ENCODE measurements at places on chromosomes 5 and 9. TPM values are rescaled to one million over a fixed set of nuclear protein-coding genes. Genes with fewer than 3 reads are reported as not detected.

GRCh38 chr5:113356487-113356886, 78.3 kb downstream of the TSSK1B start:
- no peak for DNase-seq

DNA sequence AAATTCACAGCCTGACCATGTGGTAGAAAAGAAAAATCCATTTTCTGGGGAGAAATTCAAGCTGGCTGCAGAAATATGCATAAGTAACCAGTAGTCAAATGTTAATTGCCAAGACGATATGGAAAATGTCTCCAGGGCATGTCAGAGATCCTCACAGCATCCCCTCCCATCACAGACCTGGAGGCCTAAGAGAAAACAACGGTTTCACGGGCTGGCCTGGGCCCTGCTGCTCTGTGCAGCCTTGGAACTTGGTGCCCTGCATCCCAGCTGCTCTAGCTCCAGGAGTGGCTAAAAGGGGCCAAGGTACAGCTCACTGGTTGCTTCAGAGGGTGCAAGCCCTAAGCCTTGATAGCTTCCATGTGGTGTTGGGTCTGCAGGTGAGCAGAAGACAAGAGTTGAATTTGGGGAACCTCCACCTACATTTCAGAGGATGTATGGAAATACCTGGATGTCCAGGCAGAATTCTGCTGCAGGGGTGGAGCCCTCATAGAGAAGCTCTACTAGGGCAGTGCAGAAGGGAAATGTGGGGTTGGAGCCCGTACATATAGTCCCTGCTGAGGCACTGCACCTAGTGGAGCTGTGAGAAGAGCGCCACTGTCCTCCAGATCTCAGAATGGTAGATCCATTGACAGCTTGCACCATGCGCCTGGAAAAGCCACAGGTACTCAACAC, 49.7 kb downstream of the PTBP3 start:
- no peak for DNase-seq

GRCh38 chr5:127839496-127840197, 136.5 kb downstream of the CCDC192 start:
- no peak for DNase-seq

GRCh38 chr5:141757402-141757801, 75.4 kb upstream of the ARAP3 start:
- DNase-seq: peak; percentile 67

The ADAM19 gene
- total RNA-seq: 130 TPM

The F2R gene
- total RNA-seq: 16.9 TPM
